ENCODE measurements at places on chromosomes 1 and 21.
A peak's percentile ranks its signal among the peaks of the same experiment; 100 is the strongest.

GRCh38 chr1:205858141-205858961, 8.4 kb upstream of the PM20D1 start:
- DNase-seq, result peak; percentile 20

DNA sequence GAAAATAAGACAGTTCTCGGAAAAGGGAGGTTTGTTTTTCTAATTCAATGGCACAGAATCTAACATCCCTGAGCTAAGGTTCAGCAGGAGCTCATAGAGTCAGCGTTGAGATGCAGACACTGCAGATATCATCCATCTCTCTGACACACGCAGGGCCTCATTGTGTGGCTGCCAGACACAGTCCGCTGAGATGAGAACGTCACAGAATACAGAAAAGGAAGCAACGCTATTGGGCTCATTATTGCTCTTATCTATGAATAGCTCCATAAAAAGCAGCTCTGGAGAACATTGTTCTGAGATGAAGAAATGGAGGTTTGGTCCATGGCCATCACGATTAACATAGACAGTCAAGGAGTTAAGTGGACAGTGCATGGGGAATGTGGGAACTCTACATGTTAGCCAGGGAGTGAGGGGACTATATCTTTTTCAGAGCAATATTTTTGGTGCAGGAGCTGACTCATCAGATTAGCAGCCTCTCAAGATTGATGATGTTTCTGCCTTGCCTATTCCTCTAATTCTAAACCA, 771.6 kb upstream of the CXADR start:
- DNase-seq, result no peak

DNA sequence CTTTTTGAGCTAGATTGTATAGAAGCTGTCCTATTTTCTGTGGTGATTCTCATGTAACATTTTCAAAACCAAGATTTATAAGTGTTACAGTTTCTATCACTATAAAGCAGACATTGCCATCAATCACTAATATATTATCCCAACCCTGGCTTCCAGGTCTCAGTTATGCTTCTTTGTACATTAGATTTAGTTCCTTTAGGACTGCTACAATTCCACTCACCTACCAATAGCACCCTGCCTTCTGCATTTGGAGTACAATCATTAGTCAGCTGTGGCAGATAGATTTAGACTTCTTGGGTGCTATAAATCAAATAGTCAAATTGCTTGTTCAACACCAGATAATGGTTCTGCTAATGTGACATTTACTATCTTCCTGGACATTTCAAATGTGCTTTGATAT, 281.6 kb downstream of the BRINP3 start:
- no peak for DNase-seq

DNA sequence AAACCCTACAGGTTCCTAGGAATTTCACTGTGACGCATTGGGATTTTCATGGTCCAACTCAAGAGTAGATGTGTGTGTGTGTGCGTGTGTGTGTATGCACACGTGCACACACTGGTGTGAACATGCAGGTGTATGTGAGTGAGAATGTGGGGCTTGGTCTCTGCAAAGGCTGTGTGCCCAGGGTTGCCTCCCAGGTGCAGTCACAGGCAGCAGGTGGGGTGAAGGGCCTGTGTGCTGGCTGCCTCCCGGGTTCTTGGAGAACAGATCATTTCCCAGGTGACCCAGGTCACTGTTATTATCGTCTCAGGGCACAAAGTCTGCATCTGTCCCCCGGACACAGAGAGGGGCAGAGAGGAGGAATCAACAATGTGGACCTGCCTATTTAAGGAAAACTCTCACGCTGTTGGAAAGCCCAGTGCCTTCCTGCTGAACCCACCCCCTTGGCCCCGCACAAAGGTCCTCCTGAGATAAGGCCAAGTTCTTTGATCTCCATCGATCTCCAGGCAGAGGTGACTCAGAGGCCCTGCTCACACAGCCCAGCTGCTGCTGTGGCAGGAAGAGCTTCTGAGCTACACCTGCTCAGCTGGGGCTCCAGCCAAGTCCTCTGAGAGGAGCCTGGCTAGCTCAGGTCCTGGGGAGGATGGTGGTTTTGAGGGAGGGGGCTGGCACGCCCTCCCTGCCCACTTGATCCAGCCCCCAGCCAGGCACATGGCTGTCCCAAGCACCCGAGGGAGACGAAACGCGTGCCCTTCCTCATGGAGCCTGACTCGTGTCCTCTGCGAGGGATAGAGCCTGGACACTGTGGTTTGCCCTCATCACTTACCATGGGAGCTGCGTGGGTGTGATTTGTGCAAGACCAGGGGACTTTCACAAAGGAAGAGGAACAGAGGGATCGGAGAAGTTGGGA, 134.0 kb upstream of the ARHGEF16 start:
- DNase-seq, result peak; percentile 91

DNA sequence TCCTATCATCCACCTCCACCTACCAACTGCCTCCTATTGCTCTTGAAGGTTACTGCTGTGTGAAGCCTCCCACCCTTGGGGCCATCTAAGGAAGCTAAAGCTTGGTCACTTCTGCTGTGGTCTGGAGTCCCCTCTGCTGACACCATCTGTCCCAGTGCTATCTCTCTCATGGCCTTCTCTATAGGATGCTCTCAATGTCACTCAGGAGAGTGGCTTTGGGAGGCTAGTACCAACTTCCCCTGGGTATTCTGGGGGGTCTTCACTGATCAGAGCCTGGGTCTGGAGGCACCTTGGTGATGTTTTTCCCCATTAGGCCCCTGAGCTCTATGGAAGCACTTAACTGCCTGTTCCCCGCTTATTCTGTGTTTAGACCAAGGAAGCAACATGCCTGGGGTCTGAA, 12.3 kb upstream of the NCF2 start:
- DNase-seq, result no peak

- DNase-seq, result peak; percentile 26
These were observed 46.7 kb upstream of the MTR start for GRCh38 chr1:236748268-236748870.

DNA sequence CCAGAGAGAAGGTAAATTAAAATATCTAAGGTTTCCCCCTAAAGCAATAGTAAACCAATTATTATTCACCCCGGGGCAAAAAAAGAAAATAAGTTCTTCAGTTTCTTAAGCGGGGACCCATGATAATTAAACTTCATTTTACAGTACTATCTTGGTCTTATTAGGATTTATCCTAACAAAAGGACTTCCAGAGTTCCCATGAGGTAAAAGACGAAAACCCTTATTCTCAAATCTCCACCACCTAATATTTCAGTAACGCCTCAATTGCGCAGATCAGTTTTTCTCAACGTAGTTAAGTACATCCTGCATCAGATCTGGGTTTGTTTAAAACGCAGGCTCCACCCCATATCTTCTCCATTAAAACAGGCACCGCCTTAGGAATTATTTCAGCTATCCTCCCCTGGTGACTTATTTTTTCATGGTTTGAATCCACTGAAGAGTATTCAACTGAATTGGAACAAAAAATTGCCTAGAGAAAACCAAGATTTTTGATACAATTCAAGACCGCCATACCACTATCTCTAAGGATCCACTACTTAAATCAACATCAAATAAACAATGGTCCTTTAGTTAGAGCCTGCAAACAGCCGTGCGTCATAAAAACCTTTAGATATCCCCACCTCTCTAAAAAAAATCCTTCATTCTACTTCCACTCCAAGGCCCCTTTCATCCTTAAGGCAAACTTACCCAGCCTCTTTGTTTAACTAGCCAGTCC, 1.7 kb downstream of the MCL1 start:
- DNase-seq, result peak; percentile 38

GRCh38 chr1:180167021-180167701, 12.5 kb downstream of the QSOX1 start:
- DNase-seq, result no peak

GRCh38 chr1:169873582-169874199, 20.0 kb downstream of the SCYL3 start:
- no peak for DNase-seq

GRCh38 chr21:42864815-42865775, 14.2 kb downstream of the WDR4 start:
- no peak for DNase-seq

DNA sequence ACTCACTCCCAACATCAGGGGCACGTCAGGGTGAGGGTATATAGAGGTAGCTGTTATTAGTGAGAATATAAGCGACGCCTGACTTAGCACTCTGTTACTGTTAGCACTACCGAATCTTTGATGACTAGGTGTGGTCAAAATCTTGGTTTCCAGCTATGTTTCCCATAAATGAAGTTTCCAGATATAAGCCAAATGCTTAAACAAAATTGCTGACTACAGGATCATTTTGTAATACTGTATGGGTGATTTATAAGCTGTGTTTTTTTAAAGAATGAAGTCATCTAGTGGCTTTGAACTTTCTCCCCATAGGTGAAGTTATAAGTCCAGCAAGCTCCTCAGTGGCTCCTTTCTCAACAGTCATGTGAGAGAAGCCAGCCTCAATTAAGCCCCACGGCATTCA, 23.7 kb downstream of the KCNJ15 start:
- no peak for DNase-seq

- no peak for DNase-seq
These were observed 516.9 kb downstream of the ADGRL2 start for GRCh38 chr1:82317671-82318070.

DNA sequence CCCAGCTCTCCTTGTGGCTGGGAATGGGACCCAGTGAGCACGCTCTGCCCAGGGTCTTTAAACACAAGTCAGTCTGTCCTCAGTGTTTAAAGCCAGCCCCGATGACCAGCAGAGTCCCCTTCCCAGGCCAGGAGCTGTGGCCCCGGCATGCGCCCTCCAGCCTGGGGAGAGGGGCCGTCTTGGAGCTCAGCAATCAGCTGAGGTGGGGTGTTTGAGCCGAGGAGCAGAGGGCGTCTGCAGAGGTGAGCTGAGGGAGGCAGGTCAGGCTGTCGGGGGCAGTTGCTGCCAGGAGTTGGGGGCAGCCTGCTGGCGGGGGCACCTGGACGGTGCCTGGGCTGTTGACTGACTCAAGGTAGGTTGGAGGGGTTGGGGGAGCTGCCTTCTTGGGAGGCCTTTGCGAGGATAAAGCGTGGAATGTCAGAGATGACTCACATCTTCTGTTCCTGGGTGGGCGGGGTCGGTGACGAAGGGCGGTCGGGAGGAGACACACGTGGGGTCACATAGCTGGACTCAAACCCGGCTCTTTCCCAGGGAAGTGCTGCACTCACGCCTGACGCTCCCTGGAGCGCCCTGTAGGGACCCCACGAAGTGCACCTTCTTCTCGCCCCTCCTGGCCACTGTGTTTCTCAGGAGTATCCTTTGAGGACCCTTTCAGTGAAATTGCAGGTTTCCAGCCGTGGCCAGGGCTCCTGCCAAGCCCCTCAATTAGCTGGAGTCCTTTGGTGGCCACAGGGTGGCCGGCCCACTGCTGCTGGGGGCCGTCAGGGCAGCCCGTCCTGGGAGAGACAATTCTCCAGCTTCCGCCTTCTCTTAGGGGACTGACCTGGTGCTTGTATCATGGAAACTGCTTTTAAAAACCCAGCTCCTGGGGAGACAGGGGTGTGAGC, 86.2 kb downstream of the SIK1 start:
- DNase-seq, result no peak

DNA sequence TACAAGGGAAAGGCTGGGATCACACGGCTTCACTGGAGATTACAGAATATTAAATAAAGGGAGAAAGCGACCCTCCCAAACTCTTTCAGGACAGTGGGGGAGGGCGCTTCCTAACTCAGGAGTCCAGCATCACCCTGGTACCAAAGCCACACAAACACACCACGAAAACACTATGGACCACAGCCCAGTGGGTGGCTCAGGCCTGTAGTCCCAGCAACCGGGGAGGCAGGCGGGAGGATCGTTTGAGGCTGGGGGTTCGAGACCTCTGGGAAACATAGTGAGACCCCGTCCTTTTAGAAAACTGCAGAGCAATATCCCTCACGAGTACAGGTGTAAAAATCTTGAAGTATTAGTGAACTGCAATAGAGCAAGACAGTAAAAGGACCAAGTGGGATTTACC, 16.0 kb downstream of the TRIM11 start:
- DNase-seq, result no peak

GRCh38 chr1:1540090-1540817, at the start of gene TMEM240:
Gene TMEM240 (minus strand): TSS chr1:1540624. CDS start chr1:1540346, 278 bp downstream.
- no peak for DNase-seq
